ENCODE measurements at places on chromosomes 5 and 9.

DNA sequence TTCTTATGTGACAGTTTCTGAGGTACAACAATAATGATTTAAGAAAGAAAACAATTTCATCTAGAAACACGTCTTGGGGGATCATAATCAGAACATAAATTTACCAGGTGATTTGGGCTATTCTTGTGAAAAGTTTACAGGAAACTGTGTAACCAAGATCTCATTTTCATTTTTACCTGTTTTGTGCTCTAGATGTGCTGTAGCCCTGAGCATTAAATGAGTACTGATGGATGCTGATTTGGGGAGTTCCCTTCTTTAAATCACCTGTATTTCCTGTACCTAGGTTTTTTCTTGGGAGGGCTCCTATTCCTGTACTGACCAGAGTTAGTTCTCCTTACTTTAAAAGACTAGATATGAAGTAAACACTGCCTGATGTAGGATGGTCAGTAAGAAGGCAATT is 12.7 kb downstream of the MATR3 start:
- no peak for DNase-seq

- no peak for DNase-seq
Measured at GRCh38 chr5:130112246-130112645, 208.0 kb downstream of the CHSY3 start.

GRCh38 chr9:94874316-94874715 is 147.8 kb downstream of the AOPEP start:
- no peak for DNase-seq

GRCh38 chr9:87065981-87066380 is 118.7 kb upstream of the GAS1 start:
- no peak for DNase-seq

DNA sequence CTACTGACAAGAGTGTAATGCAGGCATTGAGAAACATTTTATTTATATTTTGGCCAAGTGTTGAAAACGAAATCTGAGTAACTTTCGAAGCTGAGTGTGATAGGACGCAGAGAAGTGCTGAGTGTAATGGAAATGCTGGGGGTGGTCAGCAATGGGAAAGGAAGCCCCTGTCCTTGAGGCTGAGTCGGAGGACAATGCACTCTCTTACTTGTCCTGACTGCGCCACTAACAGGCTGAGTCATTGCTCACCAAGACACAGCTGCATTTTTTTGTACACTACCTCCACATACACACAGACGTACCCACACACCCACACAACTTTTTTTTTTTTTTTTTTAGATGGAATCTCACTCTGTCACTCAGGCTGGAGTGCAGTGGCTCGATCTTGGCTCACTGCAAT is 637.7 kb downstream of the SLCO4C1 start:
- no peak for DNase-seq

GRCh38 chr5:58770136-58770535 is 187.3 kb downstream of the RAB3C start:
- DNase-seq: no peak

- DNase-seq: no peak
Measured at GRCh38 chr9:20618361-20618802, 3.9 kb downstream of the MLLT3 start.

DNA sequence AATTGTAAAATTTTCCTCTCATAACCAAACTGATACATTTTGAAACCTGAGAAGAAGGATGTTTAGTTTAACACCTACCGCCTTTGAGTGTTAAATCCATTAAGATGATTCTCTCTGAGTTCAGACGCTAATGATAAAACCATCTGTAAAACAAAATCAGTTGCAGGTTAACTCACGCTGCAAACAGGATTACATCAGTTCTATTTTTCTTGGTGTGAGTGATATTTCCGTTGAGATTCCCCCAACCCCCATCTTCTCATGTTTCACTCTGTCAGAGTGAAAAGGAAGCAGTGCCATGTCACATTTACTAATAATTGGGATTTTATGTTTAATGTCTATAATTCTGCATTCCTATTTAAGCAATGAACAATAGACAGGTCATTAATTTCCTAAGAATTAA is 146.5 kb downstream of the FANCC start:
- DNase-seq: no peak

DNA sequence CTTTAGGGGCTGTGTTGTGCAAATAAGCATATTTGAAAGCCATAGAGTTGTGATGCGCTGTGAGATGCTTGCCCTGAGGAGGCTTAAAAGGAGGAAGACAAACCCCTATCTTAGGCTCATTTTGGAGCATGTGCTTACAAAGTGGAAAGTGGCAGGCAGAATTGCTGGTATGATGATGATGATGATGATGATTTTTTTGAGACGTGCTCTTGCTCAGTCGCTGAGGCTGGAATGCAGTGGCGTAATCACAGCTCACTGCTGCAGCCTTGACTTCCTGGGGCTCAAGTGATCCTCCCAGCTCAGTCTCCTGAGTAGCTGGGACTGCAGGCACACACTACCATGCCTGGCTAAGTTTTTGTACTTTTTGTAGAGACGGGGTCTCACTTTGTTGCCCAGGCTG is 1.7 kb downstream of the CNOT8 start:
- no peak for DNase-seq

GRCh38 chr5:175418251-175418650 is 25.7 kb downstream of the DRD1 start:
- DNase-seq: no peak

DNA sequence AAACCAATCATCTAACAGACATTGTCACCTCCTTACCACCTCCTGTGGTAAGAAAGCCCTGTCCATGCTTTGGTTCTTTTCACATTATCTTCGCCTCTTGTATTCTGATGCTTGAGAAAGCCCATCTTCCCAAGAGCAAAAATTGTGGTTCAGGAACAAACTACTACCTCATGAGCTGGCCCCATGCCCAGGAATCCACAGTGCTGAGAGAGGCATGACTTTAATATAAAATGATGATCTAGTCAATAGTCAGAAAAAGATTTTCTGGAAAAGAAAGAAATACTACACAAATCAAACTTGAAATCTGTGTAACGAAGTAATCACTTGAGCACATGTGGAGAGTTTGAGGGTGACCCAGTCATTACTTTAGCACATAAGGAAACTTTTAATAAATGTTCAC is 94.7 kb downstream of the FGF10 start:
- DNase-seq: no peak

DNA sequence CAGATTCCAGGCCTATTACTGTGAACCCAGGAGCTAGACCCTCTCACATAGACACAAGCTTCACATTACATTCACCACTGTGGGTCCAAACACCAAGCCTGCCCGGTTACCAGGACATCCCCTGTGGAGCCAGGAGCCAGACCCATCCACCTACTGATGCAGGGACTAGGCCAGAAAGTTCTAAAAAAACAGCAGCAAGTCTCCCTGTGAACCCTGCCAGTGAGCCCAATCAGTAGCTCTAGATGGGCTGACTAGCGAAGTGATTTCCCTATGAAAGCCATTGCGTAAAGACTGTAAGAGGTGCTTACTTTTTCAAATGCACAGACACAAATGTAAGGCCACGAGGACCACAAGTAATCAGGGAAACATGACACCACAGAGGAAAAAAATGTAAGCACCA is 352.3 kb downstream of the TMEM161B start:
- no peak for DNase-seq

GRCh38 chr9:7534211-7534935 is 265.2 kb downstream of the DMAC1 start:
- no peak for DNase-seq

DNA sequence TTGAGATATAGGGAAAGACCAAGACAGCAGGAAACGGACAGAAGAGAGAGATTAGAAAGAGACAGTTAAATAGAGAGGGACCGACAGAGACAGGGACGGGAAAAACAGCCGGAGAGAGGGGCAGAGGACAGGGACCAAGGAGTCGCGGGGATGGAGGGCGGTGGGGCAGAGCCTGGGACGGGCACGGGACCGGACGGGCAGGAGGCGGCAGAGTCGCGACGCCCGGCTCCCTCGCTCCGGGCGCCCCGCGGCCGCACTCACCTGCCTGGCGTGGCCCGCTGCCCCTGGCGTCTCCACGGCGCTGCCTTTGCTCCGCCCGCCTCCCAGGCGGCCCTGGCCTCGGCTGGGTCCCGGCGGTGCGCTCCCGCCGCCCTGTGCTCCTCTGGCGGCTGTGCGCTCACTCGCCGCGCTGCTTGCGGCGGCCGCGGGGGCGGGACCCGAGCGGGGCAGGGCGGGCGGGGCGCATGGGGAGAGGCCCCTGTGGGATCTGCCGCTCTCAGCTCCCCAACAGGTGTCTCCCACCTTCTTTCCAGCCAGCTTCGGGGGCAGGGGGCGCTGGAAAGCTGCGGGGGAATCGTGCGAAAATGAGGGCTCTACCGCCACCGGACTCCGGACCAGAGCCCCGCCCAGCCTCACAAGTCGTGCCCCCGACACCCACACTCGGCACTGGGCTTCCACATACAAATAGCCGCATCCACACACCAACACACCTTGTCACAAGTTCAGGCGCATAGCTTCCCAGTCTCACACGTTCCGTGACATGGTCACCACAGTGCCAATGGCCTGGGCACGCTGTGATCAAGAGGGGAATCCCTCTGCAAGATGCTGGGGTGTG is at the start of gene ARID3C:
TSS of gene ARID3C (minus strand) at position 411 of the 835 bp plus-strand sequence. CDS start 1,052 bp downstream, outside the sequence.
- no peak for DNase-seq

- DNase-seq: no peak
Measured at GRCh38 chr9:81225596-81225995, 463.8 kb downstream of the TLE1 start.

DNA sequence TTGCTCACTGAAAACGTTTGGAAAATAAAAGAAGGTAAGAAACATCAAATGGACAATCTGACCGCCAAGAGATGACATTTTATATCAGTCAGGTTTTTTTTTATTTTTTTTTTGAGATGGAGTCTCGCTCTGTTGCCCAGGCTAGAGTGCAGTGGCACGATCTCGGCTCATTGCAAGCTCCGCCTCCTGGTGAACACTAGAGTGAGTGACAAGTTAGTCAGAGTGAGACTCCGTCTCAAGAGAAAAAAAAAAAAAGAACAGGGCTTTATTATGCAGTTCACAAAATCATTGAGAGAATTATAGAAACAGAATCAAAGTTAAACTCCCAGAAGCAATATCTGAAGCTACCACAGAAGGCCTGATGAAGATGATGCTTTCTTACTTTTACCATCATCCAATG is 70.1 kb downstream of the DTWD2 start:
- no peak for DNase-seq

- no peak for DNase-seq
Measured at GRCh38 chr5:135008981-135009735, 24.9 kb downstream of the PITX1 start.

DNA sequence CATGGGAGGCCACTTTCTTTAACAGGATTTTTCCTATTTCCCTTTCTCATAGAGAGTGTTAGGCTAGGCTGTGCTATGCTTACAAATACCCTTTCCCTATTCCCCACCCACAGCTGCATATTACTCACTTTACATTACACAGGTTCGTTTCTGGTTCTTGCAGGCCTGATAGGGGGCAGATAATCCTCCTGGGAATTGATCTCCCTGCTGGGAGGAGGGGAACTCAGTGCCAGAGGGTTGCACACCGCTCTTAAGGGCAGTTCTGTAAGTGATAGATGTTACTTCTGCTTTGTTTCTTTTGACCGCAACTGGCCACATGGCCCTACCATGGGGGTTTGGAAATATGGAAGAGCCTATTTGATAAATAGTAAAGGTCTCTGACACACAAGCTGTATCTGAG is 54.0 kb upstream of the NTRK2 start:
- DNase-seq: peak; percentile 1

GRCh38 chr5:142615948-142616347 is 69.9 kb downstream of the FGF1 start:
- no peak for DNase-seq

- peak; percentile 77 for DNase-seq
Measured at GRCh38 chr5:164296603-164297080, 791.2 kb downstream of the MAT2B start.

- DNase-seq: no peak
Measured at GRCh38 chr5:55104946-55105701, 2.7 kb downstream of the GZMA start.

GRCh38 chr9:125295657-125296056 is 34.0 kb downstream of the GAPVD1 start:
- no peak for DNase-seq

- no peak for DNase-seq
Measured at GRCh38 chr9:91223000-91223399, 138.7 kb downstream of the AUH start.

GRCh38 chr9:89558948-89559347 is 45.9 kb upstream of the GADD45G start:
- DNase-seq: no peak

DNA sequence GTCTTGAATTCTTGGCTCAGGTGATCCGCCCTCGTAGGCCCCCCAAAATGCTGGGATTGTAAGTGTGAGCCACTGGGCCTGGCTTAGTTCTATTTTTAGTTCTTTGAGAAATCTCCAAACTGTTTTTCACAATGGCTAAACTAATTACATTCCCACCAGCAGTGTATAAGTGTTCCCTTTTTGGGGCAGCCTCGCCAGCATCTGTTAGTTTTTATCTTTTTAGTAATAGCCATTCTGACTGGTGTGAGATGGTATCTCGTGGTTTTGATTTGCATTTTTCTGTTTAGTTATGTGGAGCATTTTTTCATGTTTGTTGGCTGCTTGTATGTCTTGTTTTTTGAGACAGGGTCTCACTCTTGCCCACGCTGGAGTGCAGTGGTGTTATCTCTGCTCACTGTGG is 28.2 kb downstream of the CNOT6 start:
- peak; percentile 16 for DNase-seq

DNA sequence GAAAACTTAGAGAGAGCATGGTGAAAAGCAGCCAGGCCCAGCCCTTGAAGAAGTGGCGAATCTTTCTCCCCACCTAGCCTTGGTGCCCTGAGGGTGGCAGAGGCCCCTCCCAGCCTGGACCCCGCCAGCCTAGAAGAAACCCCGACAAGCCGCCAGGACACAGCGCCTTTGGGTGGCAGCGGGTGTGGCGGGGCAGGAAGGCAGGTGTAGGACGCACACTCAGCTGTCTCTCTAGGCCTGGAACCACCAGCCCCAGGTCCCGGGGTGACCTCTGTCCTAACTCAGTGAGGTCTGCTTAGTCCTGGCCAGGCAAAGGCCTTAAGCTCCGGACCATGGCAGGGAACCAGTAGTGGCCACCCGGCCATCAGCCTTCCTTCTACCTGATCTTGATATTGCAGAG is 178.3 kb downstream of the BARX1 start:
- DNase-seq: no peak

DNA sequence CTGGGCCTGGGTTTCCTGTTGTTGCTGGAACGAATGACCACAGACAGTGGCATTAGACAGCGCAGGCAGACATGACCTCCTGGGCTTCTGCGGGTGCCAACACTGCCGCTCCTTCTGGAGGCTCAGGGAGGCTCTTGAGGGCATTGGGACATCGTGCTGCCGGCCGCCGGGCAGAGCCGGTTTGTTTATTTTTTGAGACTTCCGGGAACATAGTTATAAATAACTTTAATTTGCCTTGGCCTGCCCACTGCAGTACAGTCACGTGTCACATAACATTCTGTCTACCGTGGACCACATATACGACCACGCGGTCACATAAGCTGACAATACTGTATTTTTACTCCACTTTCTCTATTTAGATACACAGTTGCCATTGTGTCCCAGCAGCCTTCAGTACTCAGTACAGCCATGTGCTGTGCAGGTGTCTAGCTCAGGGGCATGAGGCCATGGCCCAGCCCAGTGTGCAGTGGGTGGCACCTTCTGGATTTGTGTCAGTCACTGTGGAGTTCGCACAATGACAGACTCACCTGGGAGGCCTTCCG is 8.2 kb upstream of the TOR4A start:
- no peak for DNase-seq

All from SK-N-DZ (cell line).